ENCODE measurements at places on chromosomes 11 and 22. TPM values are rescaled to one million over a fixed set of nuclear protein-coding genes. Genes with fewer than 3 reads are reported as not detected.

DNA sequence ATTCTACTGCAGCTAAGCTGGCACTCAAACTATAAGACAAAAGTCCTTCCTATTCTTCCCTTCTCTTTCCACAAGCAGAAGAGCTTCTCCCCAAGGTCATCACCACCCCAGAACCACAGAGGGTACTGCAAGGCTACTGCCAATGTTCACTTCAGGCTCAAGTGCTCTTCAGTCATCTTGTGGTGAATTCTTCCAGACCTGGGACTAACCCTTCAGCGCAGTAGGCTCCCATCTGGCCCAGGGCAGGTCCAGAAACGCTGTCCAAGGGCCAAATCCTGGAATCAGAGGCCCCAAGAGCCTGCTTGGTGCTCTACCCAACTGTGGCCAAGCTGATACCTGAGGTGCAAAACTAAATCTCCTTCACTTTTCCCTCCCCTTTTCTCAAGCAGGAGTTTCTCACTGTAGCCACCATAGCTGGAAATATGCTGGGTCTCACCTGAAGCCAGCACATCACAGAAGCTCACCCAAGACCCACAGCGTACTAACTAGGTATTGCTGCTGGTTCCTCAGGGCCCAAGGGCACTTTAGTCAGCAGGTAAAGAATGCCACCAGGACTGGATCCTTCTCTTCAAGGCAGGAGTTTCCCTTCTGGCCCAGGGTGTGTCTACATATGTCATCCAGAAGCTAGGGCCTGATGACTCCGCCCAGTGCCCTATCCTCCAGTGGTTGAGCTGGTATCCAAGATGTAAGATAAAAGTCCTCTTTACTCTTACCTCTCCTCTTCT, 27.8 kb downstream of the FCHSD2 start:
- H3K4me1 ChIP-seq, result peaks cover 14% of the 10 kb centered on the region
- no peak for DNase-seq
- no peak overlapping the region for H3K4me3 ChIP-seq
- H3K36me3 ChIP-seq, result peaks cover 5% of the 10 kb centered on the region
- no peak overlapping the region for H3K27ac ChIP-seq
- no peaks in the 10 kb centered on the region for H3K27me3 ChIP-seq

DNA sequence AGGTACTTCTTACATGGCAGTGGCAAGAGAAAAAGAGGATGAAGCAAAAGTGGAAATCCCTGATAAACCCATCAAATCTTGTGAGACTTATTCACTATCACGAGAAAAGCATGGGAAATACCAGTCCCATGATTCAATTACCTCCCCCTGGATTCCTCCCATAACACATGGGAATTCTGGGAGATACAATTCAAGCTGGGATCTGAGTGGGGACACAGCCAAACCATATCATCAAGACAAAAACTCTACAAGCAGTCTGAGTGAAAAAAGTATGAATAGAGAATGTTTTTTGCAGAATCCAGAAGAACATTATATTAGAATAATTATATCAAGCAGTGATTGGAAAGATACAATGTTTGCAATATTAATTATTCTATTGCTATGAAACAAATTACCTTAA, 893.7 kb downstream of the FAM181B start:
- H3K4me3 ChIP-seq, result no peak overlapping the region
- H3K27me3 ChIP-seq, result no peaks in the 10 kb centered on the region
- no peaks in the 10 kb centered on the region for H3K36me3 ChIP-seq
- no peak for DNase-seq

- H3K4me3 ChIP-seq, result no peak overlapping the region
- H3K36me3 ChIP-seq, result no peaks in the 10 kb centered on the region
- H3K27ac ChIP-seq, result no peak overlapping the region
- H3K27me3 ChIP-seq, result peaks cover 5% of the 10 kb centered on the region
- DNase-seq, result no peak
Observed at GRCh38 chr11:56740107-56740506, 8.4 kb downstream of the OR9G4 start.

Gene RCN1
- 9.7 TPM for total RNA-seq

- no peak for DNase-seq
- H3K4me1 ChIP-seq, result no peaks in the 10 kb centered on the region
- no peak overlapping the region for H3K27ac ChIP-seq
- H3K27me3 ChIP-seq, result no peaks in the 10 kb centered on the region
- H3K4me3 ChIP-seq, result no peak overlapping the region
Observed at GRCh38 chr11:122697636-122698167, 42.2 kb downstream of the UBASH3B start.

Gene UBQLN3
- 0.32 TPM for total RNA-seq

Gene LRRC74B
- total RNA-seq, result not detected

Gene CLTCL1
- 9.1 TPM for total RNA-seq

DNA sequence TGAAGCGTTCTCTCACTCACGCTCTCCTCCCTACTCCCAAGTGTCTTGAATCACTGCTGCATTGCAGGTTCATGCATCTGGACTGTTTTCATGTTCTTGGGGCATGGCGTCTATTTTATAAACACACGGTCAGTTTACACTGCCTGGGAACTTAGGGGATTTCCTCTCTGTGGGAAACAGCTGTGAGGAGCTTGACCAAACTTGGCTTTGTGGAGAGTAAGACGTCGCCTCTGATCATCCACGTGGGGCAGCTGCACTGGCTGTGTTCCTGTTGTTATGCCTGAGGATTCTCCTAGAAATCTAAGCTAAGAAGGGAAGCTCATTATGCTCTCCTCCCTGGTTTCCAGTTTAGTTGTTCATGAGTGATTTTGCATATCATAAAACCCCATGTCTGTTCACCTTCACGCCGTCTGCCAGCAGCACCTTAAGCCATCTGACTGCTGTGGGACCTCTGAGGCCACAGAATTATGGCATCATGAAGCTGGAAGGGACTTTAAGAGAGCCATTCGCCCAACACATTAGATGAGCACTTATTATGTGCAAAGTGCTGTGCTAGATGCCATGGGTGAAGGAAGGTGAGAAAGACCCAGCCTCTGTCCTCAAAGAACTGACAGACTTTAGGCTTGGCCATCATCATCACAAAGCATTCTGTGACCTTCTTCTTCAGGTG, 38.8 kb upstream of the POU2AF1 start:
- H3K4me1 ChIP-seq, result peaks cover 16% of the 10 kb centered on the region
- no peaks in the 10 kb centered on the region for H3K27me3 ChIP-seq
- H3K4me3 ChIP-seq, result no peak overlapping the region
- no peak overlapping the region for H3K27ac ChIP-seq
- no peaks in the 10 kb centered on the region for H3K36me3 ChIP-seq
- DNase-seq, result peak; percentile 62

DNA sequence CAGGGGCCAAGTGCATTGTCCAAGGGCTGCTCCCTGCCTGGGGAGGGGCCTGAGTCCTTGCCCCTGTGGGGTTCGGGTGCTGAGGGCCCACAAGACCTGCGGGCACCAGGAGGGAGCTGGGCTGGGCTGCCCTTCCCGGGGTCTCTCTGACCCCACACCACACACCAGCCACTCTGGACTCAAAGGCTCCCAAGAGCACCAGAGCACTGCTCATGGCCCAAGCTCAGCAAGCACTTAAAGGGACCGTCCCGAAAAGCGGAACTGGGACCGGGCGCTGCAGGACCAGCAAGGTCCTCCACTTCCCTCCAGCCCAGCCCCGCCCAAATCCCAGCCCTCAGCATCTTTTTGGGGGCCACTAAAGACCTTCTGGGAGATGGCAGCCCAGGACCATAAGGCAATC, 5.3 kb downstream of the LSP1 start:
- DNase-seq, result no peak
- H3K27me3 ChIP-seq, result no peaks in the 10 kb centered on the region
- H3K4me1 ChIP-seq, result peaks cover 2% of the 10 kb centered on the region
- H3K4me3 ChIP-seq, result no peak overlapping the region
- H3K27ac ChIP-seq, result no peak overlapping the region
- no peaks in the 10 kb centered on the region for H3K36me3 ChIP-seq

Gene INSC
- not detected for total RNA-seq

DNA sequence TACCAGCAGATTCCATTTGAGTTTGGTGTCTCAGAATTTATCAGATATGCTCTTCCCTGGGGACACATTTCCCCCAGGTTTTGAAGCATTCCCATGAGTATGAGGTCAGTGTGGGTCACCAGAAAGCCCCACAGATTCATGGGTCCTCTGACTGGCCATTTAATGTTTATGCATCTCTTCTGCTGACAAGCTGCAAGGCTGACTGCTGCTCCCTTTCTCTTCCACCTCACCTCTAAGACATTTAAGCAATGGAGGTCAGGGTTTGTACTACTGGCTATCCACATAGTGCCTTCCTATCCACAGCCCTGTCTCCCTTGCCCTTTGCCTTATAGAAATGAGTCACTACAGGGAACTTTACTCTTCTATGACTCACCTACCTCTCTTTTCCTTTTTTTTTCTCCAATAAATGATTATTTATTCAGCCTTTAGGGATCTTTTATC, 106.0 kb upstream of the TIMP3 start:
- no peaks in the 10 kb centered on the region for H3K36me3 ChIP-seq
- no peaks in the 10 kb centered on the region for H3K27me3 ChIP-seq
- H3K27ac ChIP-seq, result no peak overlapping the region
- DNase-seq, result no peak
- no peak overlapping the region for H3K4me3 ChIP-seq

Gene HBG1
- total RNA-seq, result not detected

- no peak overlapping the region for H3K27ac ChIP-seq
- H3K4me1 ChIP-seq, result no peaks in the 10 kb centered on the region
- H3K27me3 ChIP-seq, result no peaks in the 10 kb centered on the region
- H3K4me3 ChIP-seq, result no peak overlapping the region
- DNase-seq, result no peak
Observed at GRCh38 chr11:47101406-47101805, 75.3 kb downstream of the ARFGAP2 start.

DNA sequence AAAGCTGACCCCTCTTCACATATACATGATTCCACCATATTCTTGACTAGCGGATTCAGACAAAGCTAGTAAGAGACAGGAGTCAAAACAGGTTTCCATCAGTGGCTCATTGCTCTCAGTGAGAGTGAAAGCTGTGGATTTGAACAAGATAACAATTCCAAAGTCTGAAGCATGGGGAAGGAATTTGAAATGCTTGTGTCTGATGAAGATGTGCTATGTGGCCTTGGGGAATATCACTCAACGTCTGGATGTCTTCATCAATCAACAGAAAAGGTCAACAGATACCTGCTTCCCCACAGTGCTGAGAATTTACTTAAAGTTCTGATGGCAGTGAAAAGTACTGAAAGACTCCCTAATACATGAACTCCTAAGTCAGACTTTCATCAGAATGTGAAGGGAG, 46.9 kb upstream of the SESN3 start:
- H3K36me3 ChIP-seq, result no peaks in the 10 kb centered on the region
- H3K27ac ChIP-seq, result no peak overlapping the region
- H3K4me1 ChIP-seq, result no peaks in the 10 kb centered on the region
- DNase-seq, result no peak

GRCh38 chr11:8671193-8671612, 11.3 kb downstream of the TRIM66 start:
- peak overlapping the region; percentile 87 for H3K27ac ChIP-seq
- no peaks in the 10 kb centered on the region for H3K36me3 ChIP-seq
- H3K4me3 ChIP-seq, result no peak overlapping the region
- H3K4me1 ChIP-seq, result peaks cover 21% of the 10 kb centered on the region

DNA sequence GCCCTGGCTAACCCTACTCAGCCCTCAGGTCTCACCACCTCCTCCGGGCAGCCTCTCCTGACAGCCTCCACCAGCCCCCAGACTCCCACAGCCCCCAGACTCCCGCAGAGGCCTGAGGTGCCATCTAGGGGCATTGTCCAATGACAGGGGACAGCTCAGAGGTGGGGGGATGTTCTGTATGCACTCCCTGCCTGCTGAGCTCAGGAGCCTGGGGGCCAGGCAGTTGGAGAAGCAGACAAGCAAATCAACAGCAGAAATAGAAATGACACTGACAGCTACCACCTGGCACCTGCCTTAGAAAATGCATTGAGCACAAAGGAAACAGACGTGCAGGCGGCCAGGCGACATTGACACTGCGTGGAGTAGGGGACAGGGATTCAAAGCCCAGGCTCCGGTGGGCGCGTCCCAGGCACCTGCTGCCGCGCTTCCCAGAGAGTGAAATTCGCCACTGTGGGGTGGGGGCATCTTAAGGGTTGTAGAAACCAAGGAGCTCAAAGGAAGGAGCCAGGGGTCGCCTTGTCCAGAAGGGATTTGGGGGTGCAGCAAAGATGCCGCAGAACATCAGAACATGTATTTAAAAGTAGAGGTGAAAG, 22.5 kb upstream of the WNT7B start:
- no peaks in the 10 kb centered on the region for H3K36me3 ChIP-seq
- H3K4me3 ChIP-seq, result no peak overlapping the region
- H3K27me3 ChIP-seq, result no peaks in the 10 kb centered on the region
- no peak for DNase-seq

Gene SMTNL1
- total RNA-seq, result not detected

DNA sequence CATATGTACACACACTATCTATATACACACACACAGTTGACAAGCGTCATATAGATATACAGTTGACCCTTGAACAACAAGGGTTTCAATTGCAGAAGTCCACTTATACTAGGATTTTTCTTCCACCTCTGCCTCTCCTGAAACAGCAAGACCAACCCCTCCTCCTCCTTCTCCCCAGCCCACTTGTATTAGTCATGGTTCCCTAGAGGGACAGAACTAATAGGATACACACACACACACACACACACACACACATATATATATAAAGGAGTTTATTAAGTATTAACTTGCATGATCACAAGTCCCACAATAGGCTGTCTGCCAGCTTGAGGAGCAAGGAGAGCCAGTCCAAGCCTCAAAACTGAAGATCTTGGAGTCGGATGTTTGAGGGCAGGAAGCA, 92.9 kb downstream of the DHCR7 start:
- H3K4me3 ChIP-seq, result no peak overlapping the region
- no peak overlapping the region for H3K27ac ChIP-seq
- no peak for DNase-seq

Gene GALNT18
- total RNA-seq, result 17.3 TPM

- no peak overlapping the region for H3K4me3 ChIP-seq
- no peaks in the 10 kb centered on the region for H3K27me3 ChIP-seq
- no peak overlapping the region for H3K27ac ChIP-seq
Observed at GRCh38 chr11:12723421-12724300, 49.4 kb downstream of the TEAD1 start.

GRCh38 chr11:117410861-117411710, 83.4 kb downstream of the CEP164 start:
- no peaks in the 10 kb centered on the region for H3K4me1 ChIP-seq
- H3K27me3 ChIP-seq, result no peaks in the 10 kb centered on the region
- H3K4me3 ChIP-seq, result no peak overlapping the region
- DNase-seq, result no peak
- no peak overlapping the region for H3K27ac ChIP-seq
